ENCODE measurements at places on chromosomes 2 and 18.

- peak; percentile 76 for DNase-seq
Observed at GRCh38 chr18:48136051-48136826, 205.8 kb upstream of the SMAD2 start.

DNA sequence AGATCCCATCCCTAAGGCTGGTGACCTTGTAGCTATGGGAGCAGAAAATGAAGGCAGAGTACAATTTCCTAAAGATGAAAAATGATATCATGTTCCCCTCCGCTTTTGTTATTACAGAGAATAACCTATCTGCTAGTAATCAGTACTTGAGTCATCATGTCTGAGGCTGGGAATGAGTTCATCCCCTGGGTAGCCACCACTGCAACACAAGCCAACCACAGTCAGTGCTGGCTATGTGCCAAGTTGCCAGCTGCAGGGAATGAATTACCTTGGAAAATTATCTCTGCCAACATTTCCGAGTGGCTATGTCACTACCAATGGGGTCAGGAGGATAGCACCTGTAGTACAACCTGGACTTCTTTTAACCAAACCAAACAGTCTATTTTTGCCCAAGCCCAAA, 1094.7 kb upstream of the DDX18 start:
- DNase-seq: peak; percentile 90

DNA sequence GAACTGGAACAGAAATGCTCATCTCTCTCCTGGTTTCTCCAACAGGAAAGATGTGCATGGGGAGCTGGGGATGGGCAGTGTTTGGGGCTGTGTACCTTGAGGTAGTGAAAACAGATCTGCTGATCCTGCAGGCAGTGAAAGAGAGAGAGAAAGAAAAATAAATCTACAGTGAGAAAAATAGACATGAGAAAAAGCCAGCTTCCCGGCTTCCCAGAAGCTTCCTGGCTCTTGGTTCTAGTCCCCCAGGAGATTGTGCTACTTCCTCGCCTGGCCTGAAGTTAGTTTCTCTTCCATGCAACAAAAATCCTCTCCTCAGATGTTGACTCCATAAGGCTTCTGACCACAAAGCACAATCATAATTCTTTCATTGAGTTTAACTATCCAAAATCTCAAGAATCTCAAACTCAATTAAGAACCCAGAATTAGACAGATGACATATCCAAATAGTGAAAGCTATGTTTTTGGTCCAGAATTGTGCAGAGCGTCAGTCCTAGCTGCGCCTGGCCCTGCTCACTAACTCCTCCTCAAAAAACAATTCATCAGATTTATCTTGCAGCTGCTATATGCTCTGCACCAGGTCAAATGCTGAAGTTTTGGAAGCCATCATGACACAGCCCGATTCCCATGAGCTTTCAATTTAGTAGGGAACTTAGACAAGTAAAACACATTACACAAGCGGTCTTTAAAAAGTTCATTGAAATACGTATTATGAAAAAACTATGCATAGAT, 20.1 kb upstream of the NAB1 start:
- no peak for DNase-seq

DNA sequence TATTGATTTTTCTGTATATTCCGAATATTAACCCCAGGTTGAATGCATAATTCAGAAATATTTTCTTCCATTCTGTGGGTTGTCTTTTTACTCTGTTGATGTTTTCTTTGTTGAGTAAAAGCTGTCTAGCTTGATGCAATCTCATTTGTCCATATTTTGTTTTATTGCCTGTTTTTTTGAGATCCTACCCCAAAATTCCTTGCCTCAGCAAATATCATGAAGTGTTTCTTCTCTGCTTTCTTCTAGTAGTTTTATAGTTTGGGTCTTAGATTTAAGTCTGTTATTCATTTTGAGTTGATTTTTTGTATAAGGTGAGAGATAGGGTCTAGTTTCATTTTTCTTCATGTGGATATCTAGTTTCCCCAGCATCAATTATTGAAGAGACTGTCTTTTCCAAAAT, 467.9 kb upstream of the GCFC2 start:
- no peak for DNase-seq

DNA sequence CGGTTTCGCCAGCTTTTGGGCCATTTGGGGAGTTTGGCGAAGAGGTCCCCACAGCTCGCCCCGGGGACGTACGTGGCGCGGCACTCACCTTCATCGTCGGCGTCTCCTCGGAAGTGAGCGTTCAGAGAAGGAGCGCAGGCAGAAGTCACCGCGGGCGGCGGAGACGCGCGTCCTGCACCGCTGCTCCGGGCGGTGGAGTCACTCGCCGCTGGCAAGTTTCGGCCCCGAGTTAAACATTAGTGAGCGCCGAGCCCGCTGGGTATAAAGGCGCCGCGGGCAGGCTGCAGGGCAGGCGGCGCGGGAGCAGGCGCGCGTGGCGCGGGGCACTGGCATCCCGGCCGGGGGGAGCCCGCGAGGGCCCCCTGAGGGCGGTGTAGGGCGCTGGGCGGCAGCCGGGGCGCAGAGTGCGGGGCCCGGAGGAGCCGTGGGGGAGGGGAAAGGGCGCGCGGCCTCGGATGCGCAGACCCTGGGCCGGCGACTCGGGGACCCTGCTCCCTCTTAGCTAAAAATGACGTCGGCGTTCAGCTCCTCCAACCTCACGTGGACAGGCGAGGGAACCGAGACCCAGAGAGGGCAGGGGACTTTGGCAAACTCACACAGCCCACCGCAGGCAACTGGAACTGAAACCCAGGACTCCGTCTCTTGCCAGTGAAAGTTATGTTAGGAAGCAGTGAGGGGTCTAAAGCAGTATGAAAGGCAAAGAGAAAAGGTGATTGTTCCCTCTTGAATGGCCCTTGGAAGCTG, at the start of gene DPP4:
TSS of gene DPP4 (minus strand) at position 328 of the 744 bp plus-strand sequence. CDS start at position 94, 234 bp downstream.
- DNase-seq: no peak

DNA sequence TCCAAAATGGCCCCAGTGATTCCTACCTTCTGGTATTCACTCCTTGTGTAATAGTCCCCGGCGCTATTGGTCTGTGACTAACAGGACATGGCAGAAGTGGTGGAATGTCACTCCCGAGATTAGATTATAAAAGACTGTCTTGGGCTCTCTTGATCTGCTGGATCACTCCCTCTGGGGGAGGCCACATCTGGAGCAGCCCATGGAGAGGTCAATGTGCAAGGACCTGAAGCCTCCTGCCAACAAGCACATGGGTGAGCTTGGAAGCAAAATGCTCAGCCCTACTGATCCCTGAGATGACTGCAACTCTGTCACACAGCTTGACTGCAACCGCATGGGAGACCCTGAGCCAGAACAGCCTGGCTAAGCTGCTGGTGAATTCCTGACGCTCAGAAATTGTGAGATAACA, 94.3 kb upstream of the GLI2 start:
- no peak for DNase-seq

- no peak for DNase-seq
Observed at GRCh38 chr2:425243-425642, 137.4 kb upstream of the ALKAL2 start.

DNA sequence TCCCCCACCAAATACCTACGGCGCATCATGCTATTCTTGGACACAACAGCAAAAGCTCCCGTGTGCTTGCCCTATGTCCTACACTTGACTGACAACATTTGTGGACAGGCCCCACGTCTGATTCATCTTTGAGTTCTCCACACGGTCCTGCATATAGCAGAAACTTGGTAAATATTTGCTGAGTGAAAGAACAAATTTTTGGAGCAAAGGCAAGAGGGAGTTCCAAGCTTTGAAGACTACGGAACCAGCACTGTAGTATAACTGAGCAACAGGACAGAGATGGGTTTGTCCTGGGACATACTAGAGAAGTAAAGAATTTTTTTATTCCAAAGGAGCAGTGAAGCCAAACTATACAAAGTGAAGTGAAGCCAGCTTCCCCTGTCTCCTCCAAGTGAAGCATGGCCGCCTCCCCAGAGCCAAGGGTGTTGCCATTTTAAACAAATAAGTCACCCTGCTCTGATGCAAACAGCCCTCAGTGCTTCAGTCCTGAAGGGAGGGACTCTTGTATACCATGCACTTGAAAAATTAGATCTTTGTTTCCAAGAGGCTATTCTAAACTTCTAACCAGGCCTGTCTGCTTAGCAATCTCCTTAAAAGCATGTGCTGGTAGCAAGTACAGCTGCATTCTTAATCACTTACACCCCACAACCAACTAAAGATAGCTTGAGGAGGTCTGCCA, 35.9 kb downstream of the SPRED2 start:
- no peak for DNase-seq

GRCh38 chr18:1436199-1436598, 531.5 kb downstream of the ADCYAP1 start:
- DNase-seq: no peak

DNA sequence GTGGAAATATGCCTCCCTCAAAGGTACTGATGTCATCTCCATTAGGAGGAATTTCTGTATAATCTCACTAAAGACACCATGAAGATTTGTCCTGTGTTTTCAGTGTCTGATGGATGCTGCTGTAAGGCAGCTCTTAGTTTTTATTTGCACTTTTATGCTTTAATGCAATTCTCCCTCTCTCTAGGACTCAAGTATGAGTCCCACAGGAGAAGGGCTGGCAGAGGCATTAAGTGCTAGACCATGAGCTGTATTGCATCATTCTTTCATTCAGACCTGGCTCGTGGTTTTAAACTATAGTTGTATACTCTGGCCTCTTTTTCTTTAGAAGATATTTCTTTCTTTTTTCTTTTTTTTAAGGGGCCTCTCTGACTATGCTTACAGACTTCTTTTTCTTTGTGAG, 805.6 kb downstream of the DPP10 start:
- DNase-seq: peak; percentile 59

DNA sequence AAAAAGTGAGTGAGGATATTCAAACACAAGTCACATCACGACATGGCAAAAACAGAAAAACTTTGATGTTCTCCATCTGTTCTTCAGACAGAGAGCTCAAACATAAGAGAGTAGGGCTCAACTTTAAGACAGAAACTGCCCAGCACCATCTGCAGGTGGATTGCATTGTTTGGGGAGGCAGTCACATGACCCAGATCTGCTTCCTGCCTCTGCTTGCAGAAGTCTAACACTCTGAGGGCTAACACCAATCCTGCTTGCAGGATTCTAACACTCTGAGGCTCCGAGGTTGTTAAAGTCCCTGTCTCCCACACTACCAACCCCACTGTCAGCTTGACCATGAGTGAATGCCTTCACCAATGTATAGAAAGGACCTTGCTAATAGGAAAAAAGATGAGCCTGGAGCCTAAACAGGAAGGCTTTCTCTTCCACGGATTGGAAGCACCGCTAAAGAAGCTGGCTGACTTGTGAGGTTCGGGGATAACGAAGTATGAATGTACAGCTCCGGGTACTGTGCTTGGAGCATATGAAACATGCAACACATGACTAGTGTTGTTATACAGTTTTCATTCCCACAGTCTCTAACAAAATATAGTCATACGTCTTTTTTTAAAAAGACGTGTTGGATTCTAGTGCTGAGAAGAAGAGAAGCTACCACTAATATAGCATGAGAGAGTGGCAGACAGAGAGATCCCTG, 176.6 kb upstream of the CREB1 start:
- no peak for DNase-seq

GRCh38 chr2:150138587-150138986, 348.9 kb downstream of the RND3 start:
- no peak for DNase-seq

DNA sequence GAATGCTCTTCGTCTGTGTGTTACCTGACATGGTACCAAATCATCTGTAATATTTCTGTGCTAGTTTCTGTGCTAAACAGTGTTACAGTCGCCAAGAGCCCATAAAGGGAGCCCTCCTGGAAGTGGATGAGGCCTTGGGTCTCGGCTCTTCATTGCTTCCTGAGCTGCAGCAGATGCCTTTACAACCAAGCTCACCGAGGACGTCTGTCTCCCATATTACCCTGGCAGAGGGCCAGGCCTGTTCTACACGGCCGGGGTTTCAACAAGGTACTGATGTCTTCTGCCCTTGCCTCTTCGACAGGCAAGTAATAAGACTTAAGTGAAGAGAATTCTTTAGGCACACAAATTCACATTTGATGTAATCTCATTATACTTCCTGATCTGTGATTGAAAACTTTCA, 16.8 kb downstream of the RPL31 start:
- DNase-seq: no peak

GRCh38 chr2:84757648-84758047, 123.2 kb downstream of the TRABD2A start:
- DNase-seq: no peak

- no peak for DNase-seq
Observed at GRCh38 chr2:70947556-70948184, 12.0 kb downstream of the ATP6V1B1 start.

DNA sequence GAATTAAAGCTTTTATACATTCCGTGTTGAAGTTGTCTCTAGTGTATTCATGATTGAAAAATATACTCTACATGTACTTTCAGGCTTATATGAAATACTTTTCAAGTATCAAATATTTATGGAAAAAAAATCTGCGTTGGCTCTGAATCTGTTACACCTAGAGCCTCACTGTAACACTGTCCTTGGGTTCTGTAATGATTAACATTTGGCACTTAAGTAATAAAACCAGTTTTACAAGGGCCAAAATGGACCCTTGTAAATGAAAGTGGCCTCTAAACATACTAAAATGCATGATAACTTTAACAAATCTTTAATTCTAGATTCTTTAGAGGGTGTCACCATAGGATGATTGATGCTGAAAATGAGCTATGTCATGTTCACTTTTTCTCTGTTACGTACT, 162.8 kb downstream of the PTPRM start:
- DNase-seq: no peak

GRCh38 chr2:36507408-36507812, 90.6 kb downstream of the FEZ2 start:
- peak; percentile 44 for DNase-seq

GRCh38 chr2:189363559-189363958, 77.7 kb upstream of the WDR75 start:
- no peak for DNase-seq

- DNase-seq: no peak
Observed at GRCh38 chr2:238174291-238174690, 15.5 kb downstream of the ERFE start.

DNA sequence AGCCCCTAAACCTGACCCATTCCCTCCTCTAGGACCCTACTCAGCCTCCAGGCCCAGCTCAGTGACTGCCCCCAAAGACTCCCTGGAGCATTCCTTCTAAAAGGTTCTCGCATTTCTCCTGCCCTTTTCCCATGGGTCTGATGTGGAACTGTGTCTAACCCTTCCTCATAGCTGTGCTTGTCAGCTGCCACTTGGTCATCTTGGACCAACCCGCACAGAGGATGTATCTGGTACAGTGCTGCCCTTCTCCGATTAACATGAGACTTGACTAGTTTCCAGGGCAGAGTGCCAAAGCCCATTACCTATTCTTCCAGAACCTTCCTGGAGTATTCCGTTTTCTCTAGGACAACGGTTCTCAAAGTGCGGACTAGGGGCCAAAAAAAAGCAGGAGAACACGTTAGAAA, 518 bp upstream of the NFU1 start:
- DNase-seq: no peak

- DNase-seq: no peak
Observed at GRCh38 chr2:23460228-23460627, 75.2 kb downstream of the KLHL29 start.

GRCh38 chr2:183456177-183456576, 331.9 kb downstream of the NUP35 start:
- no peak for DNase-seq

Measured in NCI-H1417 (cell line).